Activated CD4-positive, alpha-beta T cell treated with anti-CD3 and anti-CD28 coated beads for 24 hours (primary cell): ENCODE measurements at places on chromosomes 5 and 9.

- no peak for DNase-seq
Measured at GRCh38 chr5:61801174-61801573, 469.1 kb downstream of the ZSWIM6 start.

- no peak for DNase-seq
Measured at GRCh38 chr5:81397176-81397575, 3.2 kb upstream of the ACOT12 start.

DNA sequence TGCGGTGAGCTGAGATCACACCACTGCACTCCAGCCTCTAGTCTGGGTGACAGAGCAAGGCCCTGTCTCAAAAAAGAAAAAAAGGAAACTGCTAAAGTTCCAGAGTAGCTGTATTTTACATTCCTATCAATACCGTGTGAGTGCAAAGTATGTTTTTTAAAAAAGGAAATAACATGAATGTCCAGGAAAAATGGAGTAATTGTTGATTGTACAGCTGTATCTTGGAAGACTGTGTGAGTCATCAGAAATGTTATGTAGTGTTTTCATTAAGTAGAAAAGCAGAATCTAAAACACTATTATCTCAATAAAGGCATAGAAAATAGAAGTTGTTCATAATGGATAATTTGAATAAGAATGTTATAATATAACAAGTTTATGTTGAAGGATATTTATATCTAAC, 53.9 kb downstream of the ZCCHC7 start:
- no peak for DNase-seq

GRCh38 chr9:89491694-89492093, 6.2 kb downstream of the SEMA4D start:
- DNase-seq: no peak

DNA sequence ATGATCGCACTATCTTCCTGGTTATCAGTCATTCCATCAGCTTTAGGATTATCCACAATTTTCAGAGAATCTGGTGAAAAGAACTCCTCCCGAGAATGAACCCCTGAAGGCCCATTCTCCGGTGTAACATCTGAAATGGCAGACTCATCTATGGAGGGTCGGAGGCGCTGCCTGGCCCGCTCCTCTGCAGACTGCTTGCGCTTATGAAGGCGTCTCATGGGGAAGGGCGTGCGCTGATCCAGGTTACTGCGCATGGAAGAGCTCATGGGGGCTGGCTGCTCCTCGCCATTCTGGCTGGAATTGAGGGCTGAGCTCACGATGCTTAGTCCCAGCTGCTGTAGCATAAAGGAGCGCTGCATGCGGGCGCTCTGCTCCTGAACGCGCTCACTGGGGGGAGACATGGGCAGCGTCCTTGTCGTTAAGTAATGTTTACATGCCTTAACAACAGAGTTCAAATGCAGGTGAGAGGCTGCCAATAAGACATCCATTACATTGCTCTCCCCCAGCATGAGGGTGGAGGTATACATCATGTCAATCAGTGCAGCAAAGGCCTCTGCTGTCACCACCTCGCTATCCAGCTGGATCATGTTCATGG, 19.4 kb downstream of the GRHPR start:
- DNase-seq: no peak

DNA sequence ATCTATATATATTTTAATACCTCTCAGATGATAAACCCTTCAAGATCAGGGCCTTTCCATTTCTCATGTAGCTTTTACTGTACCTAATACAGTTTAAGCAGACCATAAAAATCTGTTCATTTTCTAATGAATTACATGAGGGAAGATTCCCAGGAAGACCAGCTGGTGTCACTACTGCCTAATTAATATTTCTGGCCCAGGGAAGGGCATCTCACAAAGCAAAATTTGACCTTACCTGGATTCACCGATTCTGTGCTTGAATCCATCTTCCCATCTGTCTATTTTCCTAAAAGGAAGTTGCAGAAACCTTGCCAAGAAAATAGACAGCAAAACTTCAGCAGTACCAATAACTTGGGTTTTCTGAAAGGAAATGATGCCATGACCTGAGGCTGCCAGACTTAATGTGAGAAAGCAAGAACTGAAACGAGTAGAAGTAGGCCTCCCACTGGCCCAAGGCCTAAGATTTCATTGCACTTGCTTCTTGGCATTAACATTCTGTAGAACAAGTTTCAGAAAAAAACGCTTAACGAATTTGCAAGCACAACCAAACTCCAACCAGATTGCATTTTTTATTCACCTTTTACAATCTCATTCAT, 83.0 kb upstream of the GLIS3 start:
- DNase-seq: no peak

- no peak for DNase-seq
Measured at GRCh38 chr5:170523142-170523551, 19.3 kb downstream of the KCNIP1 start.

DNA sequence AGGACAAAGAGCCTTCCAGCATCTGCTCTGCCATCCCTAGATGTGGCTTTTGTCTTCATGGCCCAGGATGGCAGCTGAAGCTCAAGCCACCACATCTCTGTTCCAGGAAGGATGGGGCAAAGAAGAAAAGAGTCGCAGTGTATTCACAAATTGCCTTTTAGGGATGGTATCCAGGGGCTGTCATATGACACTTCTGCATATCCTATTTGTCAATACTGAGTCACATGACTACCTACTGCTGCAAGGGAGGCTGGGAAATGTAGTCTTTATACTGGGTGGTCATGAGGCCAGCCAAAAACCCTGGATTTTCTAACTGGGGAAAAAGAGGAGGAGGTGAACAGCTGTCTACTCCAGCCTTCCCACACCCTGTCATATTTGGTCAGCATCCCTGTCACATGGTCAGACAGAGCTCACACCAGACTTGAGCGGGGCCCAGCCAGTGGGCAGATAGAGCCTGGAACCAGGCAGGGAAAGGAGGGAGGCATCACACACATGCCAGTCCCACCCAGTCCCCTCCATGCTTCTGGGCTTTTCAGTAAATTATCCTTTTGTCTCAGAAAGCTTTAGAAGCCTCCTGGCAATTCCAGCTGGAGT, 52.0 kb downstream of the OLFM1 start:
- no peak for DNase-seq

DNA sequence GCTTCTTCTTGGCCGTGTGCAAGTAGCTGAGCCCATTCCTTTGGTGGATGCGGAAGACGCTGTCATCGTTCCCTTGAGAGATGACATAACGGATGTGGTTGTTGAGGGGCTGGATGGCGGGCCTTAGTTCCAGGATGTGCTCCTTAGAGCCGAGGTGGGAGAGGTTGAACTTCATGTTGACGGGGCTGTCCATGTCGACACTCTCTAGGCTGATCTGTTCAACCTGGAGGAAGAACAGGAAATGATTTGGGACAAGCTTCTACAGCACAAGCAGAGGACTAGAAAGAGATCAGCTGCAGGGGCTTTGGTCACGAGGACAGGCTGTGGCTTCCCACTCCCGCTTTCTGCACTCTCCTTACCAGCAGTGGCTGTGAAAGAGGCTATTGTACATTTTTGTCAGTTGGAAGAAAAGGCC, 176.0 kb downstream of the SLC12A2 start:
- DNase-seq: no peak

DNA sequence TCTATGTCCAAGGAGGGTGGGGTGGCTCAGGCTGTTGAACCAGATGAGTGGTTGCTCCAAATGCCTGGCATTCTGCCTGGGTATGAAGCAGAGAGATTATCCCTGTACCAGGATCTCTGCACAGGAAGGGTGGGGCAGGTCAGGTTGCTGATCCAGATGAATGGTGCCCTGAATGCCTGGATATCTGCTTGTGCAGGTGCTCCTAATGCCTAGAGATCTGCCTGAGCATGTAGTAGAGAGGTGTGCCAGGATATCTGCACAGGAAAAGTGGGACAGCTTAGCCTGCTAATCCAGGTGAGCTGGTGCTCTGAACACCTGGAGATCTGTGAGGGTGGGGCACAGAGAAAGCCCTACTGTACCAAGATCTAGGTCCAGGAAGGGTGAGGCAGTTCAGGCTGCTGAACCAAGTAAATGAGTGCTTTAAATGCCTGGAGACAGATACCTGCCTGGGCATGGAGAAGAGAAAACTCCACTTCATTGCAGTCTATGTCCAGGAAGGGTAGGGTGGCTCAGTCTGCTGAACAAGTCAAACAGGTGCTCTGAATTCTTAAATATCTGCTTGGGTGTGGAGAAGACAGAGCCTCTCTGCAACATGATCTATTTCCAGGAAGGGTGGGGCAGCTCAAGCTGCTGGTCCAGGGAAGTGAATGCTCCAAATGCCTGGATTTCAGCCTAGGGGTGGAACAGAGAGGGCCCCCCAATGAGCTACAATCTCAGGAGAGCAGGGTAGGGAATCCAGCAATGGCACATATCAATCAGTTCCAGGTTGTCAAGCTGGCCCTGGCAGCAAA, 189.4 kb upstream of the DMRTA1 start:
- DNase-seq: no peak
